Natural killer cell treated with Interleukin-12 subunit alpha and Interleukin-12 subunit beta and Interleukin-15 and Interleukin-18, amount 100 ng/mL, for 72 hours (primary cell): ENCODE measurements at places on chromosomes 1 and 21.
A peak's percentile ranks its signal among the peaks of the same experiment; 100 is the strongest.

DNA sequence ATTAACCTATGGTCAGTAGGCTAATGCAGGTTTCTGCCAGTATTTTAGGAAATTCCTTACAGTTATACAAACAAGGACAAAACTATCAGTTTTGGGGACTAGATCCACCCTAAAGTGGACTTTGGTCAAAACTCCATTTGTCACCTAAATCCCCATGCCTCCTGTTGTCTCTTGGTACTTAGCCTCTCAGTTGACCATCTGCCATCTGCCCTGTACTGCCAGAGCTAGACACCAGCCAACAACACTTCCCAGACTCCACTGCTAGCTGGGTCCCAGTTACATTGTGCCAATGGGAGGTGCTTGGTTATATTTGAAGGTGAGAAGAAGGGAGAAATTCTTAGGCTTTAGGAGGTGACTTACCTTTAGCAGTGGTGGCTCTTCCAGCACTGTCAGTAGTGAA, 17.0 kb upstream of the BSDC1 start:
- peaks cover 3% of the 10 kb centered on the region for H3K27me3 ChIP-seq
- no peak overlapping the region for H3K27ac ChIP-seq
- DNase-seq = no peak
- no peaks in the 10 kb centered on the region for H3K36me3 ChIP-seq

- no peaks in the 10 kb centered on the region for H3K27me3 ChIP-seq
- H3K4me3 ChIP-seq = no peak overlapping the region
- no peaks in the 10 kb centered on the region for H3K36me3 ChIP-seq
- peaks cover 11% of the 10 kb centered on the region for H3K4me1 ChIP-seq
Measured at GRCh38 chr1:198575292-198575691, 34.8 kb upstream of the ATP6V1G3 start.

- H3K36me3 ChIP-seq = no peaks in the 10 kb centered on the region
- H3K4me3 ChIP-seq = no peak overlapping the region
- H3K27ac ChIP-seq = no peak overlapping the region
- peaks cover 22% of the 10 kb centered on the region for H3K27me3 ChIP-seq
Measured at GRCh38 chr1:201347498-201348210, 29.8 kb downstream of the TNNT2 start.

- no peak overlapping the region for H3K27ac ChIP-seq
- no peak for DNase-seq
Measured at GRCh38 chr1:50139339-50140181, 30.8 kb downstream of the ELAVL4 start.

DNA sequence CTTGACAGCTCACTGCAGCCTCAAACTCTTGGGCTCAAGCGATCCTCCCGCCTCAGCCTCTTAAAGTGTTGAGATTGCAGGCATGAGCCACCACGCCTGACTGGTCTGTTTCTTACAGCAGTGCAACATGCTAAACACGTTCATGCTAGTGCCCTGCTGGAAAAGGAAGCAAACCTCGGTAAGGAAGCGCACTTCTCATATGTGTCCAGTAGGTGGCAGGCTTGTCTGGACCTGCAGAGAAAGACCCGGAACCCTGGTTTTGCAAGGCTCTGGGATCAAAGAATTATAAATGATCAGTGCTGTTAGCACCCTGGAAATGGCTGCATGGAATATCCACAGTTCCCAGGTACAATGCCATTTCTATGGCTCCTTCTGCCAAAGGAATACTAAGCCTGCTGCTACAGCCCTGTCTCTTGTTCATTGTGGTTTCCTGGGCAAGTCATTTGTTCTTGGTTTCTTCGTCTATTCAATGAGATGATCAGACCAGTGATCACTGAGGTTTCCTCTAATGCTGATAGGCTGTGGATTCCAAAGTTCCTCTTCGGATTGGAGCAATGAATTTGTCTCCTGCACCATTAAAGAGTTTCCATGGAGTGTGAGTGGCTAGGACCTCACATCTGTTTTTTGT, 15.9 kb downstream of the RNU5D-1 start:
- H3K27ac ChIP-seq = no peak overlapping the region
- DNase-seq = no peak
- H3K4me3 ChIP-seq = peak overlapping the region; percentile 12
- H3K36me3 ChIP-seq = no peaks in the 10 kb centered on the region
- H3K27me3 ChIP-seq = no peaks in the 10 kb centered on the region
- H3K4me1 ChIP-seq = peaks cover 34% of the 10 kb centered on the region
